ENCODE measurements at places on chromosomes 12 and 14.

GRCh38 chr12:76927170-76927784 is 48.5 kb upstream of the CSRP2 start:
- DNase-seq: no peak

DNA sequence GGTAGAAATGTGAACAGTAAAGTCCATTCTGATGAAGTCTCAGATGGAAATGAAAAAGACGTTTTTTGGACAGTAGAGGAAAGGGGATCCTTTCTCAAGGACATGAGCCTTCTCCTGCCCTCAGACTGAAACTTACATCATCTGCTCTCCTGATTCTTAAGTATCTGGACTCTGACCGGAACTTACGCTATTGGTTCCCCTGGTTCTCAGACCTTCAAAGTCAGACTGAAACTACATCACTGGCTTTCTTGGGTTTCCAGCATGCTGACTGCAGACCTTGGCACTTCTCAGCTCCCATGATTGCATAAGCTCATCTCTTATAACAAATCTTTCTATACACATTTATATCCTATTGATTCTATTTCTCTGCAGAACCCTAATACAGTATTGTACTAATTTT is 291.0 kb downstream of the SNAPC1 start:
- DNase-seq: no peak

DNA sequence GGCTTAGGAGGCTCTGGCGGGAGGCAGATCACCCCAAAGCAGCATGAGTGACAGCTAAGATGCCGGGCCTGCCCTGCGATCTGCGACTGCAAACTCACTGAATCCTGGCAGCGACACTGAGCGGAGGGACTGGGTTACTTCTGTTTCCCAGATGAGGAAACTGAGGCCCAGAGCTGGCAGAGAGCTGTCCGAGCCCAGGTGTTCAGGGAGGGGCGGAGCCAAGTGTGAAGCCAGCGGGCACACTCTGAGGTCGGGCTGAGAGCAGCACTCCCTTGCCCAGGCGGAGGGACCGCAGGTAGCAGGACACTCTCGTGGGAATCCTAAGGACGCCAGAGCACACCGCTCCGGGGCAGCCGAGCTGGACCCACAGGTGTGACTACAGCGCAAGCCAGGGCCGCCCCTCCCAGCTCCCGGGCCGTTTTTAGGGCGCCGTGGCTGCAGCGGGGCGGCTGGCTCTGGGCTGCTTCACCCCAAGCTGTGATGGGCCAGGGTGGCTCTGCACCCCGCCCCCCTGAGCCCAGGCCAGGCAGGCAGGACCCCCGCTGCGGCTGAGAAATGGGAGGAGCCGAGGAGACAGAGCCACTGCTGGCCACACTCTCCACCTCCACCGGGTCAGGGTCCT is 27.4 kb downstream of the MMP17 start:
- no peak for DNase-seq

DNA sequence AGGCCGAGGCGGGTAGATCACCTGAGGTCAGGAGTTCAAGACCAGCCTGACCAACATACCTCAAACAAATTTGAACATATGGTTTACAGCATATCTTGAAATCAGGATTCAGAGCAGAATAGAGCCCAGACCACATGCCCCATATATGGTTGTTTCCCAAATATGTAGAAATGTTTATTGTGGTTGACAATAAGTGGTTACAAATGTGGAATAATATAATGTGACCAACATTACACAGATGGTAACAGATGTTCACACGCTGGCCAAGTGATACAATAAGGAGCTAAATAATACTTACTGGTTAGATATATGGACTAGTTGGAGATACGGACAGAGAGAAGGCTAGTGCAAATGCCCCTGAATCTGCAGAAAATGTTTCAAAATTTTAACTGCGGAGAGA is 85.3 kb downstream of the MAPKAPK5 start:
- no peak for DNase-seq

DNA sequence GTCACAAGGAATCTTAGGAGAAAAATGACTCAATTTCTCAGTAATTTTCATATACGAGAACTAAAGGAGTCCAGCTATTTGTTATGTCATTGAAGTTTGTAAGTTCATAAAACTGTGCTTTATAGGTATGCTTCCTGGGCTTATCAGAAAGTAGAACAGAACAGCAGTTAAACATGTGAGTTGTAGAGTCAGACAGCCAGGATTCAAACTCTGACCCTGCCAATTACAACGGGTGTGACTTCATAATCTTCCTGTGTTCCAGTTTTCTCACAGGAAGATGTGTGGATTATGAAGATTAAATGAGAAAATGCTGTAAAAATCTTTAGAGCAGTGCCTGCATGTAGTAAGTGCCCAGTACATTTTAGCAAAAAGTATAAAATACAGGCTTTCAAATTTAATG is 8.9 kb downstream of the TRIM9 start:
- DNase-seq: no peak

DNA sequence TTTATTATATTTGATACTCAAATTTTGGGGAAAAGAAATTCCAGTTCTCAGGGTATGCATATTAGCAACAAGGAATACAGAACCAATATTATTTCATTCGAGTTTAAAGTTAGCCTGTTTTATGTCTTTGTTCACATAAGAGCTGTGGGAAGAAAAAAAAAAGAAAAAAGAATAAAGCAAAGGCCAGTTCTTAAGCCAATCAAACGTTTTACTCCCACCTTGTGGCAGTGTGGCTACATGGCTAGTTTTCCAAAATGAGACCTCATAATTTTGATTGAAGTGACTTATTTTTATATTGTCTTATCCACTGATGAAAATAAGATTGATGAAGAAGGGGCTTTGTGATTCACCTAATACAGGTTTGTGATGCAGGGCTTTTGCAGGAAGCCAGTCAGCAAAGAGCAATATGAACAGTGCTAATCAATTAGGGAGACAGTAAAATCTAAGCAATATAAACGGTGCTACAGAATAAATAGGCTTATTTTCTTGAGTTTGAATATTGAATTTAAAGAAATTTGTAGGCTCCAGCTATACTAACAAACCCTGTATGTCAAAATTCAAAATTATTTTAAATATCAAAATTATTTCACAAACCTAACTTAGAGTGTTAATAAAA is 624.1 kb upstream of the FOXG1 start:
- no peak for DNase-seq

GRCh38 chr12:27237790-27238771 is 6.0 kb upstream of the STK38L start:
- DNase-seq: no peak

GRCh38 chr14:80933282-80933681 is 8.3 kb downstream of the CEP128 start:
- no peak for DNase-seq

GRCh38 chr12:106205208-106206069 is 42.4 kb downstream of the CKAP4 start:
- DNase-seq: no peak

DNA sequence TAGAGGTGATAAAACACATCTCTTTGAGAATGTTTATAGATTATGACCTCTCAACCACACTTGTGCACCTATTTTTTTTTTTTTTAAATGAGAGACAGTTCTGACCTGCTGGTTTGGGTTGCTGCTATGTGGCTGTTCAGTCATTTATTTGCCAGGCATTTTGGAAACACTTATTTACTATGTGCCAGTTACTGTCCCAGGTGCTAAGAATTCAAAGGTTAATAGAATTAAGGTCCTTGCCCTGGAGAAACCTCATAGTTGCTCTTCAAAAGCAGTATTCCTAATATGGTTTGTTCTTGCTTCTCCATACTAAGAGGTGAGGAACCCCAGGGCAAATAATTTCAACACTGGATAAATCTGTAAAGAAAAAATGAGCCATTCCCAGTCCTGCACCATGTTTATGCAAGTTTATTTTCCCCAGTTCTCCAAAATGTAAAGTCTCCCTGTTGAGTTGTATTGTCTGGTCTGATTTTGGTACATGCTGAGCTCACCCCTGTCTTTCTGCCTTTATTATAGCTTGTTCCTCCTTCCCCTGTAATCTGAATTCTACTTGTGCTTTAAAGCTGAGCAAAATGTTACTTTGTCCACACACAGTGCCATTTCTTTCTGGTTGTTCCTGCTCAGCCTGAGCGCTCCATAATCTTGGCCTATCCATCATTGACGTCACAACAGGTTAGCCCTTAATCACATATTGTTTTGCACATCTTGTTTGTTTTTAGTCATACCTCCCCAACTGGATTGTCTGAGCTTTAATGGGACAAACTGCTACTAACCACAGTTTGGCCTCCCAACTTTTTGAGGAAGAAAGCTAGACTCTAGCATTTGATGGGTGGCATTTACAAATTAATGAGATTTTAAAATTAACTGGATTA is 56.7 kb downstream of the SRGAP1 start:
- DNase-seq: no peak

- no peak for DNase-seq
These were observed at the start of gene HCAR1 for GRCh38 chr12:122730215-122731014. HCAR1 (minus strand) TSS chr12:122730844; CDS start chr12:122730339, 505 bp downstream.
